ENCODE measurements at places on chromosomes 16 and 17.

DNA sequence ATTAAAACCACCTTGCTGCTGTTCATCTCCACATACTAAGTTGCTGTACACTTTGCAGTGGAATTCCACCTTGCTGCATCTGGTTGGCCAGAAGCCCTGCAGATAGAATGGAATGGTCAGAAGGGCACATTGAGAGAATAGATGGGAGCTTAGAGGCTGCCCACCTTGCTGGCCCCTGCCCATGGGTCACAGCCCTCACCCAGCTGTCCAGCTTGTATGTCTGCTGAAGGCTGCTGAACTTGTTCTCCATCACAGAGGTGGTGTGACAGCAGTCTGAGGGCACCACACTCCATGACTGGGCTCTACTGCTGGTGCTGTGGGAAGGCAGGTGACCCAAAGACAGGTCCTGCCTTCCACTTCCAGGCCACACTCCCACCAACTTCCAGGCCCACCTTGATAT is 1755.4 kb downstream of the TP53TG3F start:
- DNase-seq: no peak

DNA sequence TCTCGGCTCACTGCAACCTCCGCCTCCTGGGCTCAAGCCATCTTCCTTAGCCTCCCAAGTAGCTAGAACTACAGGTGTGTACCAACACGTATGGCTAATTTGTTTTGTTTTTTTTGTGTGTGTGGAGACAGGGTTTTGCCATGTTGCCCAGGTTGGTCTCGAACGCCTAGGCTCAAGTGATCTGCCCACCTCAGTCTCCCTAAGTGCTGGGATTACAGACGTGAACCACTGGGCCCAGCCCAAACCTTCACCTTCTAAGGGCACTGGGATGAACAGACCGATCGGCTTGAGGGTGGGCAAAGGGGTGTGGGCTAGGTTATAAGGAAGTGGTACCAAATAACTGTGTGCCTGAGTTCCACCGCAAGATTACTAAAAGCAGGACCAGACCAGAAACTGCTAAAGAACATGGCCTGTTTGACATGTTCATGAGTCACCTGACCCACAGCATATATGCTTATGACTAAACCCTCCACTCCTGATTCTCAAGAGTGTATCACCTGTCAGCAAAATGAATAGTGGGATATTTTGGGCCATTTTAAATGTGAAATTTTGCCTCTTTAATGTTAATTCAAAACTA is 8.1 kb downstream of the TMEM97 start:
- DNase-seq: no peak

DNA sequence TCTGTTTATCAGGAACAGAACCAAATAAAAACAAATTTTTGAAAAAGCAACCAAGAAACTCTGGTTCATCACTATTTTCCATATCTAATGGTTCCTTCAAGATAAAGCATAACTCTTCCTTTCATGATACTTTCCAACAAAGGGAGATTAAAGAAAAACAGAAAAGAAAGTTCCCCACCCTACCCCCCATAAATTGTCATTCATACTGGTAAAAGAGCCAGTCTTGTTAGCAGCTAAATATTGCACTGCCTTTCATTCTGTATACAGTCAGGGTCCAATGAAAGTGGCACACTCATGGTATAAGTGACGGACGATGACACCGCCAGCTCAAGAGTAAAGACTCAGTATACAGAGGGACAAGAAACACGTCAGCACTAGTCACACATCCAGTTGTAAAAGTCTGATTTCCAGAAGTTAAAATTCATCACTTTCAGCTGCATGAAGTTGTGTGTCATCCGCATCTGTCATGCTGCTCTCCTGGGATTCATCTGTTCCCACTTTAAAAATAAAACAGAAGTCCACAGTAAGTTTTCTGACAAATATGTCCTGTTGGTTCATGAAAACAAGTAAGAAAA is 68.5 kb downstream of the CDC27 start:
- DNase-seq: no peak

- DNase-seq: no peak
Observed at GRCh38 chr17:82647593-82648164, 565 bp downstream of the WDR45B start.

GRCh38 chr17:921161-921560 is 58.4 kb downstream of the NXN start:
- no peak for DNase-seq

- peak; percentile 21 for DNase-seq
Observed at GRCh38 chr16:12699161-12699560, 104.5 kb downstream of the CPPED1 start.

DNA sequence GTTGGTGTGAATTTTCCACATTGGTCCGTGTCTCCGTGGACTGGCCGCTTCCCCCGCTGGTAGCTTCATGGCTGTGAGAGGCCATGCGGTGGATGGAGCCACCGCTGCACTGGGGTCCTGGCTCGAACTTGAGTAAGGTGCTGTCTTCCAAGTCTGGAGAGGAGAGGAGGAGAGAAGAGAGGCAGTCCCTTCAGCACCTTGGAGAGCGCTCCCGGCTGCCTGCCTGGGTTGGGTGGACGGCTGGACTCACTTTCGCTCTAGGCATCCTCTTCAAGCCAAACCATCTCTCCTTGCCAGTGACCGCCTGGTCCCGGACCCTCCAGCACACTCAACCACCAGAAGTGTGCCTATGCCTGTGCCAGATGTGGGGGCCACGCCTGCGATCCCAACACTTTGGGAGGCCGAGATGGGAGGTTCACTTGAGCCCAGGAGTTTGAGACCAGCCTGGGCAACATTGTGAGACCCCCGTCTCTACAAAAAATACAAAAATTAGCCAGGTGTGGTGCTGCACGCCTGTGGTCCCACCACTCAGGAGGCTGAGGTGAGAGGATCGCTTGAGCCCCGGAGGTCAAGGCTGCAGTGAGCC is 6.2 kb downstream of the JPH3 start:
- DNase-seq: no peak

DNA sequence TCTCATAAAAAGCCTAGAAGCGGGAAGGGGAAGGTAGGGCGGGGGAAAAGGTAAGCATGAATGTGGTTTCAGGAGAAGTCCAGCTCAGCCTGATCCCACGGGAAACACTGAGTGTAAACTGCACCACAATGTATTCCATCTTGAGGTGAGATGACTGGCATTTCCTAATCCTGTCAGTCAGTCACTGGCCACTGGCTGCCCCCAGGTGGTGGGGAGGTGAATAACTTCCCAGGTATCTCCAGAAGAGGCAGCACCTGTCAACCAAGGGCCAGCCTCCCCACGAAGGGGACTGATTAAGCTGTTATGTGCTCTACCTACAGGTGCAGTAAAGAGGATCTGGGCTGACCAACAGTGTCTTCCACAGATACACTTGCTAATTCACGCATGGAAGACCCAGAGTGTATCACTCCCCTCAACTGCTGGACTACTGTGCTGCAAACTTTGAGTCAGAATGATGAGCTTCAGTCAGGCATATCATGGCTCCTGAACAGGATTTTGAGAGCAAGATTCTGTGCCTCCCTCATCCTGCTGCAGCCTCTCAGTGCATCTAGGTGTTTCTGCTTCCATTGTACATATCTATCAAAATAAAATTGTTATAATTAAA is 108.5 kb upstream of the CCL2 start:
- DNase-seq: no peak

DNA sequence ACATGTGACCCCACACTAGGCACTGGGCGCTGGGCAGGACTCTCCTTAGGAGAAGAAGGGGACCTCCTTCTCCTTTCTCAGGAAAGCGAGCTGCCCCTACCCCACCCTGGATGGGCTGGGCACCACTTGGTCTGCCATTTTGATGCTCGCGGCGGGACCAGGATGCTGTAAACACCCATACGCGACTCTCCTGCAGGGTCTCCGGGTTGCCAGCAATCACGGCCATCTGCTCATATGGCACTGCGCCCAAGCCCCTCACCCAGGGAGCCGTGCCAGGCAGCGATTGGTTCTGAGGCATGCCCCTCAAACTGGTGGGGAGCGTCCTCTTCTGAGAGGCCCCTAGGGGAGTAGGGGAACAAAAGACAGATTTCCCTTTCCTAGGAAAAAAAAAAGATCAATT is 99.0 kb downstream of the C16orf78 start:
- peak; percentile 69 for DNase-seq

GRCh38 chr17:2933606-2934005 is 129.8 kb downstream of the OR1D5 start:
- no peak for DNase-seq

DNA sequence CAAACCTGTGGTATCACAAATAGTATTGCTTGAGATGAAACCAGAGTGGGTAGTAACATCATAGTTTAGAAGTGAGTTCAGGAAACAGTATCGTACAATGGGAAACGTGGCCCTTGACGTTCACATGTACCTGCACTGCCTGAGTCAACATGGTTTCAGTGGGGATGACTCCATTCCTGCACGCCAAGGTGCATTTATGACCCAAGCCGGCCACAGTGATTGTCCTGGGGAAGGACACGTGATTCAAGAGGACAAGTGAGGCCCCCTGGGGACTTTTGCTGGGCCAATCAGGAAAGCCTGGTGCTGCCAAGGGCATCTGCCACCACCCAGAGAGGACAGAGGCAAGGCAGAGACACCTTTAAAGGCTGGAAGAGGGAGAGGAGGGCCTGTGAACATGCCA is 119.2 kb downstream of the AXIN2 start:
- no peak for DNase-seq

- DNase-seq: no peak
Observed at GRCh38 chr16:12305847-12306801, 329.6 kb downstream of the SNX29 start.

DNA sequence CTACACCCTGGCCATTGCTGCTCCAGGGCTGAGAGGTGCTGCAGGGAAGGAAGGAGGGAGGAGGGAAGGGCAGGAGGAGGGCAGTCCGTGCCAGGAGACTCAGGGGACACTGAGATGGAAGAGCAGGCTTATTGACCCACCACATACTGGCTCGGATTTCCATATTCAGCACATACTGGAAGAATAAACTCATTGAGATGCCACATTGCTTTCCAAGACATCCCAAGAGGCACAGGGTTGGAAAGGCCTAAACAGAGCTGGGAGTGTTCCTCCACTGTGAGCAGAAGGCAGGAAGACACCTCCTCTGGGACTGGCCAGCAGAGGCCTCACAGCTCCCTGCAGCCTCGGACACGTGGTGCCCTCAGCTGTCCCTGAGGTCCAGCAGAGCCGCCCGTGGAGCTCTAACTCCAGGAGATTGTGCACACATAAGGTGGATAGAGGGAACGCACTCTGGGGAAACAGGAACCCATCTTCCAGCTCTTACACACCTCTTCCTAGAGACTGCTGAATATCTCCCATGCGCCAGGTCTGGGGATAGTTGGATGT is 17.4 kb downstream of the CCDC182 start:
- DNase-seq: no peak

DNA sequence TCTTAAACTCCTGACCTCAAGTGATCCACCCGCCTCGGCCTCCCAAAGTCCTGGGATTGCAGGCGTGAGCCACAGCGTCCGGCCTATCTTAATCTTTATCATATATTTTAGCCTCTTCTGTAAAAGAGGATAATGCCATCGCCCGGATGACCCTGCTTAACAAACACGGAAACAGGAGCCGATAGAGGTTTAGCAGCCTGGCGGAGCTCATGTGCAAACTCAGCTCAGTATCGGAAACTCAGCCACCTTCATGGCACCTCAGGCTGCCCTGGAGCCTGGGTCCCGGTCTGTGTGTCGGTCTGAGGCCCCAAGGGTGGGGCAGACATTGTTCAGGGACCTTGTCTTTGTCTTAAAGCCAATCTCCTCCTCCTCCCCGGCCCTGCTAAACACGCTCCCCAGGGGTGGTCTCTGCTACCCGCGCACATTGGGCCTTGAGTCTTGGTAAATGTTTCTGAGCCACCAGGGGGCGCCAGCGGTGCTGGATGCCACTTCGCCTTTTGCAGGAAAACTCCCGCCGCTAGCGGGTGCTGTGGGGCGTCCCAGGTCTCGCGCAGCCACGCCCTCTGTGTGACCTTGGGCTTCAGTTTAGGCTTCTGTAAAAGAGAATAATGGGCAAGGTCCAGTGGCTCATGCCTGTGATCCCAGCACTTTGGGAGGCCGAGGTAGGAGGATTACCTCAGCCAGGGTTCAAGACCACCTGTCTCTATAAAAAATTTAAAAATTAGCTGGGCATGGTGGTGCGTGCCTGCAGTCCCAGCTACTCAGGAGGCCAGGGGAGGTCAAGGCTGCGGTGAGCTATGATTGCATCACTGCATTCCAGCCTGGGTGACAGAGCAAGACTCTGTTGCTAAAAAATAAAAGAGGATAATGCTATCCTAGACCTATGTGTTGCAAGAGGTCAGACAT is 2.7 kb downstream of the CETP start:
- peak; percentile 95 for DNase-seq

- no peak for DNase-seq
Observed at GRCh38 chr16:78669994-78670393, 570.5 kb downstream of the WWOX start.

DNA sequence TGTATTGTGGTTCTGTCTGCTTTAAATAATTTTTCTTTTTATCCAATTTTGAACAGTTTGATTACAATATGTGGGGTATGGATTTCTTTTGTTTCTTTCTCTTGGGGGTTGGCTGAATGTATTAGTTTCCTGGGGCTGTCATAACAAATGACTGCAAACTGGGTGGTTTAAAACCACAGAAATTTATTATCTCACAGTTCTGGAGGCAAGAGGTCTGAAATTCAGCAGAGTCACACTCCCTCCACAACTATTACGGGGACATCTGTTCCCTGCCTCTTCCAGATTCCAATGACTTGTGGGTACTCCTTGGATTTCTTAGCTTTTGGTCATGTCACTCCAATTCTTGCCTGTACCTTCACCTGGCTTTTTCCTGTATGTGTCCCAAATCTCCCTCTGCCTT is 23.7 kb downstream of the COX11 start:
- no peak for DNase-seq

DNA sequence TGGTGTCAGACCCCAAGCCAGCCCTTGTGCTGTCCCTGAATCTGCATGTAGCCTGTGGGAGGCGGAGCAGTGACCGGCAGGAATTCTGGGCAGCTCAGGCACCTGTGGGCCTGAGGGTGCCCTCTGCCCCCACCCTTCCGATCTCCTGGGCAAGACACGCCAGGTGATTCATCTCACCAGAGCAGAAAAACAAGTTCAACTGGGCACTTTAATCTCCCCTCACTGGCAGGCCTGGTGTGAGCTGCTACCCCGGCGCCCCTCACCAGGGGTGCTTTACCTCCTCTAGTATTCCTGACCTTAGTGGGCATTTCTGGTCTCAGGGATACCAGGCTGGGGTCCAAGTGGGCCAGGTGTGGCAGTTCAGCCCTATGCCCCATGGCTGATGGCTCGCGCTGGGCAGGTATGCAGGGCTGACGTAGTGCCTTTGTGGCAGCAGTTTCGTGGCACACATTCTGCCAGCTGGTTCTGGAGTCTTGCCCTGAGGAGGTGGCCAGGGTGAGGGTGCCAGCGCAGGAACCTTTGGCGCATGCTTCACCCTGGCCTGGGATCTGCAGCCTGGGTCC is 6.0 kb downstream of the ERBB2 start:
- DNase-seq: no peak

GRCh38 chr16:84541999-84542817 is 37.7 kb upstream of the MEAK7 start:
- no peak for DNase-seq

- DNase-seq: no peak
Observed at GRCh38 chr16:83271123-83271522, 536.7 kb upstream of the HSBP1 start.

DNA sequence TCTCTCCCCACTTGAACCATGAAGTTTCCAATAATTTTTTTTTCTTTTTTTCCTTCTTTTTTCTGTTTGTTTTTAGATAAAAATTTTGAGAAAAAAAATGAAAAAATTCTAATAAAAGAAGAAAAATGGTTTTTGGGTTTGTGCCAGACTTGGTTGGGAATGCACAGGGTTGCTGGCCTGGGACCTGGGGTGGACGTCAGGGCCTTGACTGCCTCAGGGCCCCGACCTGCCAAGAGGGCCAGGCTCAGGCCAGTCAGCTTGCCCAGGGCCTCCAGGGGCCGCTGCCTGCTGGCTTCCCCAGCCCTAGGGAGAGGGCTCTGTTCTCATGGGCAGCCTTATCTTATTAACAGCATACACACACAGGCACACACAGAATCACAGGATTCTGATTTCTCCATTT is 6.5 kb downstream of the TBX6 start:
- DNase-seq: no peak

Data from suprapubic skin (tissue), 4 donors.